Activated CD8-positive, alpha-beta memory T cell treated with anti-CD3 and anti-CD28 coated beads for 48 hours (primary cell): ENCODE measurements at places on chromosomes 12 and 14.

DNA sequence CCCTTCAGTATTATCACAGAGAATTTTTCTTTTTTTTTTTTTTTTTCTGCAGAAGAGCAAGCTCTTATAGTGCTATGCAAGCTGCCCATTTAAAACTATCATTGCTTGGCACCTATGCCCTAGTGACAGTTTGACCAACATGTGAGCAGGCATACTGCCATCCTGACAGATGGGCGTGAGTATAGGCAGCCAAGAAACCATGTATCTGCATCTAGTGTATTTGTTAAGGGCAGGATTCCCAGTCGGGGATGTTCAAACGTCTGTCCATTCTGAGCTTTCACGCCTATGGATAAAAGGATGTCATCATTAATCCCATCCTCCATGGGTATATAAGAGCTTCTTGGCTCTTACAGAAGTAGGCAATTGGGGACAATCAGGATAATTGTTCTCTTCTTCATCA is 8.8 kb downstream of the VRK1 start:
- no peak for DNase-seq

DNA sequence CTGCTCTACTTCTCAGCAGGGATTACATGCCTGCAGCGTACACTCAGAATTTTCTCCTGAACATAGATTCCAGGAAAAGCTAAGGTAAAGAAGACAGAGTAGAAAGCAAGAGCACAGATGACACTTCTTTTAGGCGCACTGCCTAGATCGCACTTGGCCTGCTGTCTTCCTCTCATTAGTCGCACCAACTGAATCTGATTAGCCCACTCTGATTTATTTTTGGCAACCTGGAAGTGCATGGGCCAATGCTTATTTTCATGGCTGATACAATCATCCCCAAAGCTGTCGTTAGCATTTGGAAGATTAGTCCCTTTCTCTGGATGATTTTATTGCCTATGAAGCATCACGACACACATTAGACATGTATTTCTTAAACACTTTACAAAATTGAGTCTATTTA is 152.5 kb downstream of the PTPRO start:
- no peak for DNase-seq

GRCh38 chr12:106436164-106436563 is 78.6 kb downstream of the POLR3B start:
- no peak for DNase-seq

DNA sequence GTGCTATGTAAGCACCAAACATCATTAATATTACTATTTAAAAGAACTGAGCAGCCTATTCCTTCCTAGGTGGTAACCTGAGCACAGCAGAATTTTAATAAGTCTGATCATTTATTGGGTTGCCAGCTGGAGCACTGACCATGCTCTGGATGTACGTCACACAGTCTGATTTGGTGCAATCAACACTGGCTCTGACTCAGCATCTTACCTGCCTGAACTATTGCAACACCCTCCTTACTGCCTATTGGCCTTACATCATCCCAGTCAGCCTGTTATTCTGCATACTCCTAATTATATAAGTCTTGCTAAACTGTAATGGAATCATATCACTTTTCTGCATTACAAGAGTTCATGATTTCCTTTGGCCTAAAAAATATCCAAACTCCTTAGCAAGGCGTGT is 149.7 kb downstream of the PTPRO start:
- DNase-seq = no peak

GRCh38 chr12:119859241-119859640 is 17.9 kb downstream of the CIT start:
- no peak for DNase-seq

GRCh38 chr12:50842637-50843493 is at the start of gene TMPRSS12:
TSS of gene TMPRSS12 (plus strand) at chr12:50842926. CDS start at chr12:50842965, 39 bp downstream.
- DNase-seq = no peak

DNA sequence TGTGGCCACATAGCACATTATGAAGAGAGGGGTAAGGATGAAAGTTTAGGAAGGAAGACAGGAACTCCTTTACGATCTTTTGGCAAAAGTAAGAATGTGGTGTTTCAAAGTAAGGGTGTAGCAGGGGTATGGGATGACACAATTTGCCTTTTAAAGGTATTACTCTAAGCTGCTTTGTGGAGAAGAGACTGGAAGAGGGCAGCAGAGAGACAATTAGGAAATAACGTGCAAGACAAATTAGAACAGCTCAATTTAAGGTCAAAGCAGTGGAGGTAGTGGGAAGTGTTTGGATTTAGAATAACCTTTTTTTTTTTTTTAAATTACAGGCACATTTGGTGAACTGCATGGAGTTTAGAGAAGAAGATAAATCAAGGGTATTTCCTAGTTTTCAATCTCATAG is 342.6 kb downstream of the NOVA1 start:
- DNase-seq = no peak
